ENCODE measurements at places on chromosomes 16 and 17. TPM values are rescaled to one million over a fixed set of nuclear protein-coding genes. Genes with fewer than 3 reads are reported as not detected.

DNA sequence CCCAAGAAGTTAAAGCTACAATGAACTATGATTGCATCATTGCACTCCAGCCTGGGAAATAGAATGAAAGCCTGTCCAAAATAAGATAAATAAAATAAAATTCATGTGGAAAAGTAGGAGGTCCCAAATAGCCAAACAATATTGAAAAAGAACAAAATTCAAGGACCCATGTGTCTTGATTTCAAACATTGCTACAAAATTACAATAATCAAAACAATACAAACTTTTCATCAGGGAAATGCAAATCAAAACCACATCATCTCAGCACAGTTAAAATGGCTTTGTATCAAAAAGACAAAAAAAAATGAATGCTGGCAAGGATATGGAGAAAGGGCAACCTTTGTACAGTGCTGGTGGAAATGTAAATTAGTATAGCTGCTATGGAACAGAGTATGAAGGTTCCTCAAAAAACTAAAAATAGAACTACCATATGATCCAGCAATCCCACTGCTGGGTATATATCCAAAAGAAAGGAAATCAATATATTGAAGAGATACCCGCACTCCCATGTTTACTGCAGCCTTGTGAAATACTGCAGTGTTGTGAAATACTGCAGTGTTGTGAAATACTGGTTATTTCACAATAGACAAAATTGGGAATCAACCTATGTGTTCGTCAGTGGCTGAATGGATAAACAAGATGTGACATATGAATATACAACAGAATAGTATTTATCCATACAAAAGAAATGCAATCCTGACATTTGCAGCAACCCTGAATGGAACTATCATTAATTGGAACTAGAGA lies 24.5 kb upstream of the ZNF287 start:
- no peak for DNase-seq
- no peak overlapping the region for H3K27ac ChIP-seq
- peaks cover 8% of the 10 kb centered on the region for H3K36me3 ChIP-seq
- H3K4me1 ChIP-seq, result no peaks in the 10 kb centered on the region
- peaks cover 22% of the 10 kb centered on the region for H3K27me3 ChIP-seq

- no peak overlapping the region for H3K4me3 ChIP-seq
- H3K4me1 ChIP-seq, result 0 out of 2 replicates have a peak, but pooled peaks cover 15% of the 10 kb centered on the region
- no peaks in the 10 kb centered on the region for H3K36me3 ChIP-seq
- H3K27ac ChIP-seq, result peak overlapping the region; percentile 27
These were observed 35.6 kb downstream of the CLEC16A start for GRCh38 chr16:10979717-10980601.

DNA sequence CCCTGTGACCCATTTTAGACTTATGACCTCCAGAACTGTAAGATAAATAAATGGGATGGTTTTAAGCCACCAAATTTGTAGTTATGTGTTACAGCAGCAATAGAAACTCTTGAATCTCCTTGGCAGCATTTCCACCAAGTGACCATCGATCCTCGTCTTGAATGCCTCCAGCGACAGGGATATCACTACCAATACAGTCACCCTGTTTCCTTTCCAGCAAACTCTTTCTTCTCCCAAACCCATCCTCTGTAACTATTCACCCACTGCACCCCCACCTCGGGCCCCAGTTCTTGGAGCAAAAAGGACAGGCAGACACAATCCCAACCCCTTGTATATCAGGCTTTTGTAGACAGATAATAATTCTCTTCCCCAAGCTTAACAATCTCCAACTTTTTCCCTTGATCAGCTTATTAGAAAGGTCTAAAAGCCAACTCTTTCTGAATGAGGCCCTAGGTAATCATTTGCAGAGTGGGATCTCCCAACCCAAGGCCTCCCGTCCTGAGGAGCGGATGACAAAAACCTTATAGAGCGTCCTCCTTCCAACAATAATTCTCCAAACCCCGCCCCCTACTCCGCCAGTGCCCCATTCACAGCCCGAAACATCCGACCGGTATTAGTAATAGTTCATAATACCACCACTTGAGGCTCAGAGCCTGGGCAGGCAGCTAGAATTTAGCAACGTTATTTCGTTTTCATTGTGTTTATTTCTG lies 14.7 kb upstream of the PLLP start:
- H3K27ac ChIP-seq, result no peak overlapping the region
- H3K4me1 ChIP-seq, result peaks cover 16% of the 10 kb centered on the region
- peak; percentile 50 for DNase-seq
- no peaks in the 10 kb centered on the region for H3K36me3 ChIP-seq

DNA sequence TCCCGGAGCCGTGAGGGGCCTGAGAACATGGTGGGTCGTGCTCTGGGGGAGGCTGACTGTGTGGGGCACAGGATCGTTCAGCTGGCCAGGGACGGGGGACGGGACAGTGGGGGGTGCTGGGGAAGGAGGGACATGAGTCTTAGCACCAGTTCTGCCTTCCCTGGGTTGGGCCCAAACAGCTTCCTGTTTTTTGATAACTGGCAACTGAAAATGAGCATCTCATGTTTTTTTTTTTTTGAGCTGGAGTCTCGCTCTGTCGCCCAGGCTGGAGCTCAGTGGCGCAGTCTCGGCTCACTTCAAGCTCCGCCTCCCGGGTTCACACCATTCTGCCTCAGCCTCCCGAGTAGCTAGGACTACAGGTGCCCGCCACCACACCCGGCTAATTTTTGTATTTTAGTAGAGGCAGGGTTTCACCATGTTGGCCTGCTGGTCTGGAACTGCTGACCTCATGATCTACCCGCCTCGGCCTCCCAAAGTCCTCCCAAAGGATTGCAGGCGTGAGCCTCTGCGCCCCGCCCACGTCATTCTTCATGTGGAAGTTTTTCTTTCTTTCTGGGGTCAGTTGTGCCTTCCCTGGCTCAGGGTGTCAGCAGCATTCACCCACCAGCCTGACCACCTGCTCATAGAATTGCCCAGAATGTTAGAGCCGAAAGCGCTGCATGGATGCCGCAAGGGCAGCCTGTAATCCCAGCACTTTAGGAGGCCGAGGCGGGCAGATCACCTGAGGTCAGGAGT lies 6.4 kb downstream of the ASPSCR1 start:
- no peak overlapping the region for H3K27ac ChIP-seq
- H3K4me1 ChIP-seq, result 0 out of 2 replicates have a peak, but pooled peaks cover under 1% of the 10 kb centered on the region
- H3K27me3 ChIP-seq, result no peaks in the 10 kb centered on the region
- no peak for DNase-seq
- H3K36me3 ChIP-seq, result peaks cover 29% of the 10 kb centered on the region

- no peaks in the 10 kb centered on the region for H3K36me3 ChIP-seq
- H3K27me3 ChIP-seq, result no peaks in the 10 kb centered on the region
- peak overlapping the region; percentile 27 for H3K27ac ChIP-seq
- peaks cover 10% of the 10 kb centered on the region for H3K4me1 ChIP-seq
- peak overlapping the region; percentile 83 for H3K4me3 ChIP-seq
- no peak for DNase-seq
These were observed 12.7 kb upstream of the N4BP1 start for GRCh38 chr16:48622456-48623303.

GRCh38 chr17:6496640-6497441 lies 52.6 kb downstream of the PIMREG start:
- 0 out of 2 replicates have a peak overlapping the region, but pooled peaks have one; percentile 74 for H3K27ac ChIP-seq
- H3K27me3 ChIP-seq, result peaks cover 6% of the 10 kb centered on the region
- H3K36me3 ChIP-seq, result no peaks in the 10 kb centered on the region
- peaks cover 53% of the 10 kb centered on the region for H3K4me1 ChIP-seq

Gene KCNH6
- total RNA-seq, result 2.3 TPM

Gene OVCA2
- 20.5 TPM for total RNA-seq

Gene TMEM98
- total RNA-seq, result 70.3 TPM

Gene ALDOC
- 95.7 TPM for total RNA-seq

Data from WTC11 (cell line).